ENCODE measurements at places on chromosomes 7 and 10.

DNA sequence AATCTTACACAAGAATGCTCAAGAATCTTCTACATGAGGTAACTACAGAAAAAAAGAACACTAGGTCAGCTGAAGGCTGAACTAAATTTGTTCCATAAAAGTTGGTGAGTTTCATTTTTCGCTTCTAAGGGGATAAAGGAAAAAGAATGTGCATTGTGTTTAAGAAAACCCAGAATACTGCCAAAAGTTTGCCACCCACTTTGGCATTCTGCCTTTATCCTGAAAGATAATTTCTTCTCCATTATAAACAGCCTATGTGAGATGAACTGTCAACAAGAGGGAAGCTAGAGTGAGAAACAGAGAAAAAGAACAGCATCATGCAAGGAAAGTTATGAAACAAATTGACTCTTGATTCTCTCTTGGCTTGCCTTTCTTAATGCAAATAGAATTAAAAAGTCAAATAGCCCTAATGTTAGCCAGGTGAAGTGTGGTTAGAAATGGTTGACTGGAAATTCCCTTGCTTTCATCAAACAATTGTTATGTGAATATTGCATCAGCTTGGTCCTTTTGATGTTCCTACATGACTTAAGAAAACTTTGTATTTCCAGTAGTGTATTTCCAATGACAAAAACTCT is 25.8 kb downstream of the STEAP1 start:
- no peak for DNase-seq

DNA sequence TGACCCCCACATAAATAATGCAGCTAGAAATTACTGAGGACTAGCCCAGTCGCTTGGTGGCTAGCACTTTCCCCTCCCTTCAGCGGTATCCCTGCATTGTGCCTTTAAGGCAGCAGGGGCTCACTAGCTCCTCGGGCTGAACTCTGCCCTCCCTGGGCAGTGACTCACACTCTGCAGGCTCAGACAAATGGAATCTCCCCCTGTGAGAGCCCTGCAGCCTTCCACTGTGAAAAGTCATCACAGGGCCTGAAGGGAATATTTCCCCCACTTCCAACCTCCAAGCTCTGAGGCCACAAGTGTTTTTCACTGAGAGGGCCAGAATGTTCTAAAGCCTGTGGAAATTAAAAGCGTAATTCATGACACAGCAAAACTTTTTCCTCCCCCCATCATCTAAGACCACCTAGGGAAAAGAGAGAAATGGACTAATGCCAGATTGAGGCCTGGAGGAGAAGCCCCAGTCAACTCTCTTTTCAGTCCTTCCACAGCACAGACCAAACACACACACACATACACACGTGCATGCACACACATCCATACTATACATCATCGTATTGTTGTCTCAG is 93.6 kb upstream of the COL1A2 start:
- DNase-seq = peak; percentile 84

DNA sequence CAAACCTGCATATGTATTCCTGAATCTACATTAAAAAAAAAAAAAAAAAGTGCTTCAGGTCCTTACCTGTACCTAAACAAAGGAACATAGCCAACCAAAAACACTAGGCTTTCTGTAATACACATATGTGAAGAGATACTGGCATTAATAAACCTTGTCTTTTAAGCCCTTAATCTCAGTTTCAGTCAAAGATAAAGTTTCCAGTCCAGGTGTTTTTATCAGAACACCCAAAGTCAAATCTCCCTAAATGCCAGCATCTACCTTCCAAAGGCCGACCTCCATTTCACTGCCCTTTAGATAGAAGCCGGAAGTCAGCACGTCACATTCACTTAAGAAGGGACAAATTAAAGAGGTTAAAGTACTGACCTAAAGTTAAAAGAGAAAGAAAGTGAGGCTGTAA is 79.8 kb upstream of the NEBL start:
- DNase-seq = no peak

- DNase-seq = peak; percentile 70
These were observed 637 bp downstream of the SAMD8 start for GRCh38 chr10:75111907-75112679.

- DNase-seq = no peak
These were observed 11.6 kb downstream of the CYP3A43 start for GRCh38 chr7:99839287-99840021.

GRCh38 chr10:42956045-42956444 is 120.8 kb upstream of the RET start:
- no peak for DNase-seq

DNA sequence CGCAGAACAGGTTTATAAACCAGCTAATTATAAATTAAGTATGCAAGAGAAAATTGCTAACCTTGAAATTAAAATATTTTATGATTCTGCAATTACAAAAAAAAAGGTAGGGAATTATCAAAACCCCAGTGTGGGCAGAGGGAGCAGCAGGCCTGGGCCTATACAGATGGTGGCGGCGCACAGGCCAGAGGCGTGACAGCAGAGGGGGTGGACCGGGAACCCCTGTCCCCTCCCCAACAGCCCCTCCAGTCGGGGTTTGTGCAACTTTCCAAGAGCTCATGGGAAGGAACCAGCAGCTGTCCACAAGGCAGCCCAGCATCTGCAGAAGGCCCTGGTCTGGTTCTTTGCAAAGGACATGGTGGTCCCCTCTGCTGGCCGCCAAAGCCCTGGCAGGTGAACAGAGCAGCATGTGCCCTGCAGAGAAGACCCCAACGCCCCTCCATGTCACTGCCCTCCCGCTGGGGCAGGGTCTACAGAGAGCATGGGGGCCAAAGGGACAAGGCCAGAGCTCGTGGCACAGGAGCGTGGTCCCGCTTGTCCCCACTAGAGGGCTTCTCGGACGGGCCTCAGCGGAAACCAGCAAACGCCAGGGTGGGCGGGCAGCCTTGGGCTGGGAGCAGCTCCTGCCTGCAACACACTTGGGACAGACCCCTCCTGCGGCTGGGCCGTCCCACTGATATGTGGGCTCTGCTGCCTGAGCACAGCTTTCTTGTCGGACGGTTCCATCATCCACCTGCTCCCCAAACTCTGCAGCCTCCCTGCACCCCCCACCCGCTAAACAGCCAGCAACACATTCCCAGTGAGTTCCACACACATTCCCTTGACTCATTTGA is 75.1 kb downstream of the EBF3 start:
- peak; percentile 70 for DNase-seq

GRCh38 chr7:82419200-82419599 is 24.4 kb downstream of the CACNA2D1 start:
- peak; percentile 23 for DNase-seq

- DNase-seq = no peak
These were observed 94.2 kb downstream of the CD36 start for GRCh38 chr7:80732630-80733029.

GRCh38 chr10:7686351-7687171 is 16.6 kb upstream of the ITIH2 start:
- no peak for DNase-seq

GRCh38 chr10:78515038-78515872 is 481.6 kb downstream of the RPS24 start:
- peak; percentile 62 for DNase-seq

DNA sequence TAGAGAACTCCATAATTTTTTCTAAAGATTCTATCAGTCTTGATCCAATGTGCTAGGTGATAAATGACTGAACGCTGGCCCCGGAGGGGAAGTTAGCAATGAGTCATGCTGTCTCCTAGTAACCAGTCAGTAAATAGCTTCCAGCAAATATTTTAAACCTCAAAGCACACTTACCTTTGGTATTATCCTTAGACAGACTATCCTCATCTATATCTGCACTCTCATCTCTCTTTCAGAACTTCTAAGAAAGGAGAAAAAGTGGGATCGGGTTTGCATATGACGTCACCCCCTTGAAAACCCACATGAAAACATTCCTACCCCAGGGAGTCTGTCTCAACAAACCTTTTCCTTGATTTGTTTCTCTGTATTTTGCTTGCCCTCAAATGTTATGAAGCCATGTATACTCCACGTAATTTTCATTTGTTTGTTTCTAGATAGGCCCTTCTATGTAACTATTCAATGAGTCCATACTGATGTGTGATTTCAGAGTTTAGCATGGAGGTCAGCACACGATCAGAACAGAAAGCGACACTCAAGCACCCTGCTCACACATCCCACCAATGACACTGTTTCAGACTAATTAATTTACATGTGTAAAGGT is 174.9 kb upstream of the NRP1 start:
- DNase-seq = peak; percentile 72

Measured in femur (tissue), 1 donor.